ENCODE measurements at places on chromosomes 11 and 22. TPM values are rescaled to one million over a fixed set of nuclear protein-coding genes. Genes with fewer than 3 reads are reported as not detected.

The CEND1 gene
- total RNA-seq, result 0.20 TPM

The MYRF gene
- 1.7 TPM for total RNA-seq

The GLB1L2 gene
- 0.34 TPM for total RNA-seq

The SLC22A25 gene
- total RNA-seq, result not detected

The OVOL1 gene
- total RNA-seq, result 0.12 TPM

DNA sequence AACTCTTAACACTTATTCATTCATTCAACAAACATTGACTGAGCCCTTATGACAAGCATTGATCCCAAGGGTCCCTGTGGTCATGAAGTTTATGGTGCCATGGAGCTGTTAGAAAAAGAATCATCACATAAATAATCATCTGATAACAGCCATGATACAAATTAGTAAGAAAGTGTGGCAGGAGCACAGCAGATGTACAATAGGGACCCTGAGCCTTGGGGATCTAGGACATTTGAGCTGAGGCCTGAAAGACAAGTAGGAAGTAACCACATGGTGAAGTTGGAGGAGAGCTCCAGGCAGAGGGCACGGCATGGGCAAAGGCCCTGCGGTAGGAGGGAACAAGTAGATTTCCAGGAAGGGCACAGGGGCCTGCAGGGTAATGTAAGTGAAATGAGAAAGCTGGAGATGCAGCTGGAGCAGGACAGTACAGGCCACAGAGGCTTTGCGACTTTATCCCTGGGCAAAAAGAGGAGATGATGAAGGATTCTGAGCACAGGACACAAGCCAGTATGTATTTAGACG lies 6.8 kb upstream of the TCF20 start:
- H3K36me3 ChIP-seq, result no peaks in the 10 kb centered on the region
- no peaks in the 10 kb centered on the region for H3K4me1 ChIP-seq

- no peaks in the 10 kb centered on the region for H3K36me3 ChIP-seq
- no peak overlapping the region for H3K27ac ChIP-seq
- H3K4me3 ChIP-seq, result no peak overlapping the region
- peaks cover 69% of the 10 kb centered on the region for H3K27me3 ChIP-seq
Observed at GRCh38 chr11:117983163-117983475, 3.1 kb upstream of the IL10RA start.

- H3K27me3 ChIP-seq, result no peaks in the 10 kb centered on the region
- no peak for DNase-seq
- peaks cover 7% of the 10 kb centered on the region for H3K4me1 ChIP-seq
- peaks cover 11% of the 10 kb centered on the region for H3K36me3 ChIP-seq
- no peak overlapping the region for H3K27ac ChIP-seq
Observed at GRCh38 chr11:121814962-121815361, 301.1 kb downstream of the BLID start.

- peaks cover 43% of the 10 kb centered on the region for H3K4me1 ChIP-seq
- DNase-seq, result no peak
- H3K27ac ChIP-seq, result peak overlapping the region; percentile 22
- peaks cover 56% of the 10 kb centered on the region for H3K36me3 ChIP-seq
- H3K4me3 ChIP-seq, result no peak overlapping the region
Observed at GRCh38 chr11:12240677-12241076, 130.3 kb downstream of the MICAL2 start.

- no peak for DNase-seq
- H3K4me3 ChIP-seq, result no peak overlapping the region
- peaks cover 48% of the 10 kb centered on the region for H3K4me1 ChIP-seq
- H3K27me3 ChIP-seq, result no peaks in the 10 kb centered on the region
- peak overlapping the region; percentile 32 for H3K27ac ChIP-seq
- peaks cover 2% of the 10 kb centered on the region for H3K36me3 ChIP-seq
Observed at GRCh38 chr11:27348340-27348873, 14.6 kb downstream of the CCDC34 start.

- no peaks in the 10 kb centered on the region for H3K27me3 ChIP-seq
- H3K4me3 ChIP-seq, result no peak overlapping the region
- DNase-seq, result no peak
- no peak overlapping the region for H3K27ac ChIP-seq
- no peaks in the 10 kb centered on the region for H3K4me1 ChIP-seq
- no peaks in the 10 kb centered on the region for H3K36me3 ChIP-seq
Observed at GRCh38 chr22:34055525-34056200, 135.4 kb upstream of the LARGE1 start.

DNA sequence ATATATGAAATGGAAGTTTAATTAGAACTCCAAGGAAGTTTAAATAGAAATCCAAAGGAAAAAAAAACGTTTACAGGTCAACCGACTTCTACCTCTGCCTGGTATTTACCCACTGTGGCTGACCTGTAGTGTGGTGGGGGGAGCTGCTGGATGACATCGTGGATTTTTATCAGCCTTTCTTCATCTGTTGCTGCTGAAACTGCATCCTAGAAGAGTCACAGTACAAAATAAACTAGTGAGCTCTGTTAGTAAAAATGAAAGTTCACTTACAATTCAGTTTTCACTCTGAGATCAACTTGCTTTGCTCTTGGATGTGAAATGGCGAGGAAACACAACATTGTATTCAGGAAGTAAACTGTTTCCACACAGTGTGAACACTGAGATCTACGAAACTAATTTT lies 43.2 kb upstream of the TP53AIP1 start:
- H3K27me3 ChIP-seq, result no peaks in the 10 kb centered on the region
- peak overlapping the region; percentile 38 for H3K27ac ChIP-seq
- no peak overlapping the region for H3K4me3 ChIP-seq

DNA sequence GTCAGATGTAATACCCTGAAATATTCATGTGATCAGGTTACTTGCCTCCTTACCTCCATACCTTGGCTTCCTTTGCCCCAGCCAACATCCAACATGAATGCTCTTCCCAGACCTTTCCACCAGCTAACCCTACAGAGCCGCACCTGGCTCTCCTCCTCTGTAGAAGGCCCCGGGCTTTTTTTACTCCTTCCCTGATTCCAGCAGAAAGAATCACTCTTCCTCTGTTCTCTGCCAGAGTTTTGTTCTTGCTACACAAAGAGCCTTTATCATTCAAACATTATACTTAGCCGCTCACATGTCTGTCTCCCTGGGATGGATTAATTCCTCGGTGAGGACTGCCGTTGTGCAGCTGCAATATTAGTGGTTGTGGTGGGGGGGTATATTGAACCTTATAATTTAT lies 116.8 kb upstream of the GRAMD1B start:
- peaks cover 1% of the 10 kb centered on the region for H3K4me1 ChIP-seq
- H3K27ac ChIP-seq, result no peak overlapping the region
- no peak for DNase-seq
- H3K36me3 ChIP-seq, result no peaks in the 10 kb centered on the region
- no peak overlapping the region for H3K4me3 ChIP-seq
- H3K27me3 ChIP-seq, result peaks cover 16% of the 10 kb centered on the region

GRCh38 chr11:117809236-117810055 lies 12.4 kb upstream of the DSCAML1 start:
- peaks cover 5% of the 10 kb centered on the region for H3K4me1 ChIP-seq
- no peaks in the 10 kb centered on the region for H3K36me3 ChIP-seq
- DNase-seq, result peak; percentile 85
- peaks cover 26% of the 10 kb centered on the region for H3K27me3 ChIP-seq
- H3K27ac ChIP-seq, result no peak overlapping the region

DNA sequence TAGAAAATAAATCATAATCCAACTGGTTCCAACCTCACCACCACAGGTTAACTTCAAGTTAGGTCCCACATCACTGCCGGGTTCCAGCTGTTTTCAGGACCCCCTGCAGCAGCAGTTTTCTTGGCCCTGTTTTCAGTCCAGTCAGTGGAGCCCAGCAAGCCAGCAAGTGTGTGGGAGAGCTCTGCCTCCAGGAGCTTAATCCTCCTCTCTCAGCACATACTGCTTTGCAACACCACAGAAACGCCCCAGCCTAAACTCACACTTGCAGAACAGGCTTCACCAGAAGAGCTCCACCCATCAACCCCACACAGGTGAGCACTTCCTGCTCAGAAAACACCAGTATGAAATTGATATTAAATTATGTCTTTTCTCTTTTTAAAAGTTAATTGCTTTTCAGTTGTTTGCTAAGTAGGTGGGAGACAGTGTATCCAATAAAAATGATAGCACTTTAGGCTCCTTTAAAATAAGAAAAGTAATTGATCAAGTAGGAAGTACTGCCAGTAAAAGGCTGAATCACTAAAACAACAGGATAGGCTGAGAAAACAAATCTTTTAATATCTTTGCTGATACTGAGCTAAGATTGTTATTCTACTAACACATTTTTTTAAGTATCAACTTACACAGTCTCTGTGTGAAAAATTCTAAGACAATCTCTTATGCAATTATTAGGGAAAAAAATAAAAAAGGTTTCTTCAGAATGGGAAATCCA lies 81.5 kb upstream of the TP53AIP1 start:
- H3K27ac ChIP-seq, result peak overlapping the region; percentile 60
- no peak overlapping the region for H3K4me3 ChIP-seq
- H3K36me3 ChIP-seq, result peaks cover 6% of the 10 kb centered on the region
